ENCODE measurements at places on chromosomes 11 and 22.

DNA sequence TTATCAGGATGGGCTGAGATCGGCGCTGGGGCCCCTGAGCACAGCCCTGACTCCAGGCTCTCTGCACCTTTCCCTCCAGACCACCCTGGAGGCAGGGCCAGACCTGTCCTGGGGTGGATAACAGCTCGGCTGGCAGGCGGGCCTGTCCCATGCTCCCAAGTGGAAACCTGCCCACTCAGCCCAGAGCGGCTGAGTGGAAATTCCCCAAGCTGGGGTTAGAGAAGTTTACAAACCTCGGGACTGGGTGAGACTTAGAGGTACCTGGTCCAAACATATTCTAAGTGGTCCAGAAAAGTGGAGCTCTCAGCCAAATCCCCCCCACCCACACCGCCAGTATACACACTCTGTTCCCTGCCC lies 4.8 kb upstream of the FXYD2 start:
- no peak for DNase-seq

DNA sequence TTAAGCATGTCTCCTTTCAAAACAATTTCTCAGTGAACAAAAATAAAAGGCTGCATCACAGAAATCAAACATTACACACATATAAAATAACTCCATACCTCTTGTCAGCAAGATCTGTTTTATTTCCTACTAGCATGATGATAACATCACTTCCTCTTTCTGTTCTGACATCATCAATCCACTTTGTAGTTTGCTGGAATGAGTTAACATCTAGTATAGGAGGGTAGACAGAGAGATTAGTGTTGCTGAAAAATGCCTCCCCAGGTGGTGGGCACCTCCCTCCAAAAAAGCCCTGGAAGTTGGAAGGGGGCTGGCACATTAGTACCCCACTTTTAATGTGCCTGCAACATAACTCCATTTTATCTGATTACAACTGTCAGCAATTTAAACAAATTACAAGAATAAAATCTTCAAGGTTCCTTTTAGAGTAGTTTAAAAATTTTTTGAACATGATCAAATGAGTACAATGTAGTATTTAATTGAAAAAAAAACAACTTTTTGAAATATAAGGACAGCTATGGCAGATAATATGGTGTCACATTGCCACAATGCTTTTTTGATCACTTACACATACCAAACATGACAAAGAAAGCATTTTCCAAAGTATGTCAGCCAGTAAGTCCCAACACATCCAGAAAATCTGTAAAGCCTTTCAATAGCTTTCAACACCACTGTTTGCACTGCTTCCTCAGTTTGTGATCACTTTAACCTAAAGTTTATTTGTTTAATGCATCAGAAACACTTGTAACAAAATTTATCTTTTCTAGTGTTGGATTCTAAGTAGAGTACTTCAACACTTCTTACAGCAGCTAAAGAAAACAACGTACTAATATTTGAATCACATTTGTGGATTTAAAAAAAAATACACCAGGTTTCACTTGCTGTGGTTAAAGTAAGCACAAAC lies 44.5 kb downstream of the RAB6A start:
- no peak for DNase-seq

DNA sequence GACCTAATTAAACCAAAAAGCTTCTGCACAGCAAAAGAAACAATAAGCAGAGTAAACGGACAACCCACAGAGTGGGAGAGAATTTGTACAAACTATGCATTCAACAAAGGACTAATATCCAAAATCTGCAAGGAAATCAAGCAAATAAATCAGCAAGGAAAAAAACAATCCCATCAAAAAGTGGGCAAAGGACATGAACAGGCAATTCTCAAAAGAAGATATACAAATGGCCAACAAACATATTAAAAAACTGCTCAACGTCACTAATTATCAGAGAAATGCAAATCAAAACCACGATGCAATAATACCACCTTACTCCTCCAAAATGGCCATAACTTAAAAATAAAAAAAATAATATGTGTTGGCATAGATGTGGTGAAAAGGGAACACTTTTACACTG lies 5.2 kb downstream of the PLAAT5 start:
- DNase-seq: no peak

DNA sequence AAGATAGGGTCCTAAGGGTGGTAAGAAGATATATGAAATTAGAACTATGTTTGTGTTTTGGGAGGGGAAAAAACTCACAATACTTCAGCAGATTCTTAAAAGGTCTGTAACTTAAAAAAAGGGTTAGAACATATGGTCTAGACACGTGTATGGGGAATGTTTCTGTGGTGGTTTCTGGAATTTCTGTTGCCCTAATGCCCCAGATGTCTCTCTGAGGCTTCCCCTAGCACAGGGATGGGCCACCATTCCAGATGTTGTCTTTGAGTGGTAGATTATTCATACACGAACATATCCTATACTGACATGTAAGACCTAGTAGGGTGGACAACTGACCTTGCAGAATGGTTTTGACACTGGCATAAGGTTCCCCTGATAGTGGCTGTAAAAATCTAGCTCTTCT lies 26.2 kb downstream of the EHF start:
- no peak for DNase-seq

DNA sequence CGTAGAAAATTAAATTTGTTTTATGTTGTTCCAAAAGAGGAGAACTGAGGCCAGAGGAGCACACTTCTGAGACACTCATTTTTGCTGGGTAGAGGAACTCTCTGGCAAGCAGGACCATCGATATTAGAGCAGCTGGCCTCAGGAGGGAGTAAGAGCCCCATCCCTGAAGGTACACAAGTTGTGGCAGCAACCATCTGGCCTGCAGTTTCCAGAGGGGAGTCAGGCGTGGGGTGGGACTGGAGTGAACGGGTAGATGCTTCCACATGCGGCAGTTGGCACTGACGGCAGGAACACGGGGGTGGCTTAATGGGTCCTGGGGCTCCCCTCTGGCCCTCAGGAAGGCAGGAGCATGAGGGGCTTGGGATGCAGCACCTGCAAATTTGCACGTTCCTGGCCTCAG lies 13.2 kb upstream of the SSTR3 start:
- no peak for DNase-seq

DNA sequence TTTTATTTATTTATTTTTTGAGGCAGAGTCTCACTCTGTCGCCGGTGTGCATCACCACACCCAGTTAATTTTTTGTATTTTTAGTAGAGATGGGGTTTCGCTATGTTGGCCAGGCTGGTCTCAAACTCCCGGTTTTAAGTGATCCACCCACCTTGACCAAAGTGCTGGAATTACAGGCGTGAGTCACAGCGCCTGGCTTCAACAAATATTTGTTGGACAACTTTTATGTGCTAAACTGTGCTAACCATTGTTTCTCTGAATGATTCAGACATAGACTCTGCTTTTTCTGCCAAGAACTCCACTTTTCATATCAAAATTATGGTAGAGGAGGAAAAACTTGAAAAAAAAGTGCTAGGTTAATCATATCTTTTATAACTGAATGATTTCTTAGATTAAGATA lies 36.3 kb downstream of the MMP7 start:
- no peak for DNase-seq

DNA sequence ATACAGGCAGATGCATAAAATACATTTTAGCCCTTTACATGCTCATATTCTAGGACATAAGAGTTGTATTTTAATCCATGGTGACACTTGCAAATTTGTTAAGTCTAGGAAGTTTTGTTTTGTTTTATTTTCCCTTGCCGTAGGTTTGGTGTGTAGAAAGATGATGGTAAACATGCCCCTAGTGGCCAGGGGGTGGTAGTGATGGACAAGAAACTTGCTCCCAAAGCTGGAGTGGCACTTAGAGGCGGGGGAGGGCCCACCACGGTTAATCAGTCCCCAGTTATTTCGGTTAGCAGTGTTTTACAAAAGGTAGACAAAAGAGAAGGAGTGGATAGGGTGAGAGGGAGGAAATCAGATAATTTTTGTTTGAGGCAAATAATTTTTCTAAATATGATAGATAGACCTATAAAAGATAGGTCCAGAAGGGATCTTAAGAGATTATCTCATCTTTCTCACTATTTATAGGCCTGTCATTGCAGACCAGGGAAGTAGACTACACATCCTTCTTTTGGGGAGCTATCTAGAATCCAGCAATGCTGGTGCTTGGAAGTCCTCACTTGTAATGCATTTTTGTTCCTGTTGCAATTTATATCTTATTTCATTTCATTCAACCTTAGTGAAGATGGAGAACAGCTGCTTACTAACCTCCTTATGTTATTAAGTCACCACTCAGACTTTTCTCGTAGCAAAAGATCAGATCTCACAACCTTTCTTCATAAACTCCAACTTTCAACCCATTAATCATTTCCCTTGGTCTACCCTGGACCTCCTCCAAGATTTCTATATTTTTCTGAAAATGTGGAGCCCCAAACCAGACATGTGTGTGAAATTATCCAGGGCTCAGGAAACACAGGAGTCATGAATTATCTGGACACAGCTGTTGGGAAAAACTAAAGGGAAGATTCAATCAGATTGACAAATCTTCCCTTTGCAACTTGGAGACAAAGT lies 5.9 kb upstream of the BDNF start:
- DNase-seq: no peak

GRCh38 chr11:110529043-110529442 lies 99.3 kb downstream of the FDX1 start:
- DNase-seq: no peak

DNA sequence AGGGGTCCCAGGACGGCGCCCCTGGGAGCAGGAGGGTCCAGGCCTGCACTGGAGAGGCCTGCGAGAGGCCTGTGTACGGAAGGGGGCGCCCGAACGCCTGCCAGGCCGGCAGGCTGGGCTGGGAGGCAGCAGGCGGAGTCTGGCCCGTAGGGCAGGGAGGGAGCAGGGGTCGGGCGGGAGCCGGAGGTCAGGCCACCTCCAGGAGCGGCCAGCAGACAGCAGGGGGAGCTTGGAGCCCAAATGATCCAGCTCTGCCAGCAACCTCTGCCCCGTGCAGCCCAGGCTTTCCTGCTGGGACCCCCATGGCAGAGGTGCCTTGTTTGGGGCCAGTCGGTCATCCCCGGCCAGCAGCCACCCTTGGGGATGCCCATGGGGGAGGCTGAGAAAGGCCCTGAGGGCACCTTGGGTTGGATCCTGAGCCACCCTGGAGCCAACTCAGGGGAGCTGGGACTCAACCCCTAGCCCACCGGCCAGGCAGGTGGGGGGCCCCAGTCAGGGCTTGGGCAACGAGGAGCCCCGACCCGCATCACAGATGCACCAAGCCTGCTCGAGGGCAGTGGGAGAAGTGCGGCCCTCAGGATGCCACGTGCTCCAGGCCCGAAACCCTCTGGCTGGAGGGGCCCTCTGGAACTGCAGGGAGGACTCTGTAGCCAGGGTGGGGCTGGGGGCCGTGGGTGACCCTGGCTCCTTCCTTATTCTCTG lies 9.6 kb upstream of the SYT8 start:
- DNase-seq: no peak

DNA sequence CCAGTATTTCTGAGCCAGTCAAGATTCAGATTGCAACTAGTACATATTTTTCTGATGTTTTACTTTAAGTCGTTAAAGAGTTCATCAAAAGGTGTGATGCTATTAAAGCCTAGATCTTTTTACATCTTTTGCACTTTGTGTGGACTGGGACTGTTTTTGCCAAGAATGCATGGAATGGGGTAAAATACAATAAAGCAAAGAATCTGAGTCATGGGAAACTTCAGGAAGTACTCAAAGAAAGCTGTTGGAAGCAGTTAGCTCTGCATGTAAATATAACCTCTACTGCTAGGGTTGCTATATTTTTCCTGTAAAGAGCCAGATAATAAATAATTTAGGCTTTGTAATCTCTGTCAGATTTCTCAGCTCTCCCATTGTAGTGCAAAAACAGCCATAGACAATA lies 20.9 kb downstream of the ATXN10 start:
- DNase-seq: no peak

GRCh38 chr11:104259121-104259610 lies 95.2 kb upstream of the PDGFD start:
- DNase-seq: no peak

DNA sequence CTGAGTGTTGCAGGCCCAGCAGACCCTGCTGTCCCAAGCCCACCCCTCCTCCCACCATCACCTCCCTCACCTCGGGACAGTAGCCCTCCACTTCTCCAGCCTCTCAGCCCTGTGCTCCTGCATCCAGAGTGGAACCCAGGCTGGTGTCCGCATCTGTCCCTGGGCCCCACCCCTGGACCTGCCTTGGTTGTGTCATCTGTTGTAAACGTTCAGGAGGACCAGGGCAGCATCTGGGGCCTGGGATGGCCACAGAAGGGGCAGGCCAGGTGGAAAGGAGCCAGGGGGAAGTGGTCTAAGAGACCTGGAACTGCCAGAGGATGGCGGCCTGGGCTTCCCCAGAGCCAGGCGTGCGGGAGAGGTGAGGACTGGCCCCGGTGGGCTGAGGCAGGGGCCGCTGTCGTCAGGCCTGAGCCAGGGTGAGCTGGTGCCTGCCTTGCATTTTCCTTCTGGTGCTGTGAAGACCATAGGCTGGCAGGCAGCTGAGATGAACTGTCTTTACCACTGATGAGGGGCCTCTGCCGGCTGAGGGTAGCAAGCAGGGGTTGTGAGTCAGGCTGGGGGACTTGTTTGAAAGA lies 26.1 kb upstream of the MGAT3 start:
- no peak for DNase-seq

DNA sequence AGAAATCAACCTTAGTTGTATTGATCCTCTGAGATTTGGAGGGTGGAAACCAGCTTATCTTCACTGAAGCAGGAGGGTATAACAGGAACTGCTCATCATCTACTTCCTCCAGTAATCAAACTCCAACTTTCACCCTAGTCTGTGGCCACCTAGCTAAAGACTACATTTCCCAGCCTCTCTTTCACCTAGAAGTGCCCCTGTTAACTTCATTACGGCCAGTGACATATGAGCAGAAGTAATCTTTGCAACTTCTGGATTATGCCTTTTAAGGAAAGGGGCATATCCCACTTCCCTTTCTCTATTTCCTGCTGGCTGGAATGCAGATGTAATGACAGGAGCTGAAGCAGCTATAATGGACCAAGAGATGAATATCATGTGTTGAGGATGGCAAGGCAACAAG lies 7.6 kb upstream of the VPS37C start:
- no peak for DNase-seq

DNA sequence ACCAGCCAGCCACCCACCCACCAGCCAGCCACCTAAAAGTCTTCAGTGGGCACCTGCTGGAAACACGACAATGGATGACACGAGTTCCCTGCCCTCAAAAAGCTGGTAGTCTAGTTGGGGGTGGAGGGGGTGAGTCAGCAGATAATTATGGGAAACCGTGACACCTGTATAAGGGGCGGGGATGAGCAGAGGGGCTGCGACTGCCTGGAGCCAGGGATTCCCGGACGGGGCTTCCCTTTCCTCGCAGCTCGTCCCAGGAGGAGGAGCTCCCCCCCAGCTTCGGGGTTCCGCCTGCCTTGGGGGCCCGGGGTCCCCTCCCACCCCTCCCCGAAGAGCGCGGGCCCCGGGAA lies 2.3 kb upstream of the RTN4RL2 start:
- no peak for DNase-seq

GRCh38 chr11:71248656-71249055 lies 3.7 kb downstream of the SHANK2 start:
- no peak for DNase-seq

DNA sequence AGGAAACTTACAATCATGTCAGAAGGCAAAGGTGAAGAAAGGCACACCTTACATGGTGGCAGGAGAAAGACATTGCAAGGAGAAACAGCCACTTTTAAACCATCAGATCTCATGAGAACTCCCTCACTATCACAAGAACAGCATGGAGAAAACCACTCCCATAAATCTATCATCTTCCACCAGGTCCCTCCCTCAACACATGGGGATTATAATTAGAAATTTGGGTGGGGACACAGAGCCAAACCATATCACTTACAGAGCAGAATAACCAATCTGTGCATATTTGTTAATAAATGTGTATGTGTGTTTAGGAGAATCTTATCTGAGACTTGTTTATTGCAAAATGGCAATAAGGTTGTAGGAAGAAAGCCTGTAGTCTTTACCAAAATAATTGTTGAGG lies 205.2 kb upstream of the ANO3 start:
- no peak for DNase-seq

Measured in stimulated activated effector memory CD8-positive, alpha-beta T cell treated with anti-CD3 and anti-CD28 coated beads, Interleukin-12 subunit alpha, Interleukin-12 subunit beta, amount 100 ng/mL, for 72 hours (primary cell).